ENCODE measurements at places on chromosomes 11 and 22. TPM values are rescaled to one million over a fixed set of nuclear protein-coding genes. Genes with fewer than 3 reads are reported as not detected.
A peak's percentile ranks its signal among the peaks of the same experiment; 100 is the strongest.

DNA sequence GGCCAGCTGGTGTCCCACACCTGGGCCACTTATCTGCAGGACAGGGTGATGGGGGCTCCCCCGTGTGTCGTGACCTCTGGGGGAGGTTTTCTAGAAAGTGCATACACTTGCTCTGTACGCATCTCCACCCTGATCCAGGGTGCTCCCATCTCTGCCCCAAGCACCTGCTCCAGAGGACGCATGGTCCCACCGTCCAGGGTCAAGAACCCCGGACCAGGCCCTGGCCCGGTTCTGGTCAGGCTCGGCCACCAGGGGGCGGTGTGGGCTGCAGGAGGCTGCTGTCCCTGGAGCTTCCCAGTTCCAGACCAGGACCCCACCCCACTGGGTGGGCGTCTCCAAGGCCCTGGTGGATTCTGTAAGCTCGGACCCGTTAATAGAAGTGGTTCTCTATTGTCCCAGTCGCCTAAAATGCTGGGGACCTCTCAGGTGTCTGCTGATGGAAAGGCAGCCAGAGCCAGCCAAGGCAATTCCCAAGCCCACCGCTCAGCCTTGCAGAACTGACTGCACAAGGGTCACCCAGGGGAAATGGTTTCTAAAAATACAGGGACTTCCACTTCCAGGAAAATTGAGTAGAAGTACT is 34.7 kb upstream of the SEPTIN5 start:
- peak; percentile 12 for DNase-seq

Gene BIRC3
- total RNA-seq, result 2.4 TPM

- DNase-seq, result no peak
Measured at GRCh38 chr22:16965560-16965959, 42.5 kb downstream of the GAB4 start.

Gene NPTXR
- 1.3 TPM for total RNA-seq

- peak; percentile 4 for DNase-seq
Measured at GRCh38 chr22:32476281-32477195, 1.9 kb downstream of the FBXO7 start.

Gene OR5A1
- total RNA-seq, result not detected

Gene TSSK2
- total RNA-seq, result not detected

Gene CHRM4
- total RNA-seq, result not detected

DNA sequence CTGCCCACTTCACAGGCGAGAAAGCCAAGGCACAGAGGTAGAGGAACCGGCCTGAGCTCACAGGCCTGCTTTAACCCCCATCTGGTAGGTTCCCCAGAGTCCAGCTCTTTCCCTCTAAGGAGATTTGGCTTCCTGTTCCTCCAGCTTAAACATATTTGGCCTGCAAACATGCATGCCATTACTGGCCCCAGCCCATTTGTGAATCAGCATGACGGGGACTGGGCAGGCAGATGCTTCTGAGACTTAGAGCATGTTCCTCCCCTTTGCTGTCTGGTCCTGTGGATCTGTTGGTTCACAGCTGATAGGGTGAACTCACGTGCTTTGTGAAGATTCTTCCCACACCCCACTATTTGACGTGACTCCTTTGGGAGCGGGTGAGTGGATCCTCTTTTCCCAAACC is 12.6 kb downstream of the CHST1 start:
- peak; percentile 75 for DNase-seq

GRCh38 chr11:115168229-115168671 is 336.0 kb downstream of the CADM1 start:
- DNase-seq, result no peak

- peak; percentile 79 for DNase-seq
Measured at GRCh38 chr11:108973402-108974162, 308.7 kb downstream of the DDX10 start.

DNA sequence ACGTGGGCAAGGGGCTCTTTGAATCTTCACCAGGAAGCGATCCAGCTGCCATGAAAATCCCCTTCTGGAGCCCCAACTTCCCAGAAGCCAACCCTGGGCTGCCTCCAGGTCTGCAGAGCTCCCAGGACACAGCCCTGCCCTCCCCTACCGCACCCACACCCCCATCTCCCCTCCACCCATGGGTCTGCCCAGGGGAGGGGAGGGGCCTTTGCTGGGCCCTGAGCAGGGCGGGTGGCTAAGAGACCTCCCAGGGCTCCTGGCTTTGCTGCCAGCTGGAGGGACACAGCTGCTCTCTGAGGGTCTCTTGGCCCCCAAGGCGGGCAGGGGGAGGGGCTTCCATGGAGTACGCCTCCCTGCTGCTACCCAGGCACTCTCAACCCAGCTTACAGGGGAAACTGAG is 64.1 kb downstream of the WNT7B start:
- DNase-seq, result no peak

Gene LRP4
- total RNA-seq, result 4.7 TPM

DNA sequence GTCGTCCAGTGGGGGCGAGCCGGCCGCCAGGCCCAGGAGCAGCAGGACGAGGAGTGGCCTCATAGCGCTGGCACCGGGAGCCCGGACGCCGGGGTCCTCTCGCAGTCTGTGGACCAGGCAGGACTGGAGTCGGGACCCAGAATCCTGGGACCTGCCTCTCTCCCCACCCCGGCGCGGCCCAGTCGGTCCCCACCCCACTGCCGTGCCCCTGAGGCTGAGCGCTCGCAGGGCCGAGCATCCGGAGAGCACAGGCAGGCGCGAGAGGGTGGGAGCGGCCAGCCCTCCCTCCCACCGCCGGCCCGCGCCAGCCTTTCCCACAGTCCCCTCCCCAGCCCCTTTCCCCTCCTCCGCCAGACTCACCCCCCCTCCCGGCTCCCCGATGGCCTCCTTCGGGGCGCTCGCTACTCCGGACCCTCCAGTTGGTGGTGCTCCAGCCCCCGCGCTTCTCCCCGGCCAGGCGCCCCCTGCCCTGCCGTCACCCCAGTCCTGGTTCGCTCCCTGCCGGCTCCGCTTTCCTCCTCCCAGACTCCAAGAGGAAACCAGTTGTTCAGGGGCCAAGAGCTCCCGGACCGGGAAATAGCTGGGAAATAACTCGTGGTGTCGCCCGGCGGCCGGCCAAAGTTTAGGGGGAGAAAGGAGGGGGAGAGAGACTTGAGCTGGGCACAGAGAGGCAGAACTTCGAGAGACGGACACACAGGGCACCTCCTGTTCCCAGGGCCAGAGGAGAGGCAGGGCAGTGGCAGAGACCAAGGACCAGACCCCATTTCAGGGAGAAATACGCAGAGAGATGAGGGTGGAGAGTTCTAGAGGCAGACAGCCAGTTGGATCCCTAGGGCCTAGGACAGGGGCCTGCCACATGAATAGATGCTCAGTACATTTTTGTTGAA is at the start of gene C1QTNF5:
C1QTNF5 (minus strand) TSS at position 549 of the 887 bp plus-strand sequence; CDS start at position 63, 486 bp downstream.
- peak; percentile 85 for DNase-seq

GRCh38 chr22:39690881-39691605 is 120.5 kb downstream of the CACNA1I start:
- no peak for DNase-seq

DNA sequence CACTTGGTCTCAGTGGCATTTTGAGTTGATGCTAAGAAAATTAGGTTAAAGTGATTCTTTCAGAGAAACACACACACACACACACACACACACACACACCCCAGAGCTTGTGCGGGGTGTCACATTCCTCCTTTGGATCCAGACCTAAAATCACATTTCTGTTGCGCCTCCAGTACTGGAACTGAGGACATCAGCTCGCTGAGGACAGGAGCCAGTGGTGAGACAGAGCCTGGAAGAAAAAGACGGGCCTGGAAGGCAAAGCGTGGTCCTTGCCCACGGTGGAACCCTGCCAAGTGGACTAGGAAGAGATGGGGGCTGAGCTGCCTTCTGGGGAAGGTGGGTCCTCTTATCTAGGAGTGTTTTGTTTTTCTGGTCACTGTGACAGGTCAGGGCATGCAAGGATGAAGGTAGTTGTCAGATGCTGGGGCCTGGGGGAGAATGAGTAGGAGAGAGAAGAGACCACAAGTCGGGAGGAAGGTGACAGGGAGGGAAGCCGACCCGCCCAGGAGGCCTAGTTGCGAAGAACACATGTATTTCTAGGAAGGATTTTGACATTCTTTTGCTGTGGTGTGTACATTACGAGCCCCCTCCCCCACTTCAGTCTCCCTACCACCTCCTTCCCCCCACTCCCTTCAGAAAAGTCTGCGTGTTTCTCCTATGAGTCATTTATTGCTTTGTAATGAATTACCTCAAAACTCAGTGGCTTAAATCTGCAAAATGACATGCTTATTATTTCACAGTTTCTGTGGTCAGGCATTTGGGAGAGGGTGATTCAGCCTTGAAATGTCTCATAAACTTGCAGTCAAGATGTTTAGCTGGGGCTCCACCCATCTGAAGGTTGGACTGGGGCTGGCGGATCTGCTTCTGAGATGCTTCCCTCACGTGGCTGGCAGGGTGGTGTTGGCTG is 4.8 kb upstream of the ELFN2 start:
- peak; percentile 98 for DNase-seq

Gene WNT11
- not detected for total RNA-seq
